ENCODE measurements at places on chromosomes 5 and 9. TPM values are rescaled to one million over a fixed set of nuclear protein-coding genes. Genes with fewer than 3 reads are reported as not detected.

Gene IL4
- total RNA-seq, result not detected

Gene EIF4EBP3
- total RNA-seq, result 19.2 TPM

Gene KLF4
- total RNA-seq, result 1,231 TPM

Gene CD14
- total RNA-seq, result 12.6 TPM

Gene SH2D3C
- 4.7 TPM for total RNA-seq

Gene RFX3
- total RNA-seq, result 9.7 TPM

Gene PLAC8L1
- total RNA-seq, result not detected

Gene TSLP
- total RNA-seq, result not detected

DNA sequence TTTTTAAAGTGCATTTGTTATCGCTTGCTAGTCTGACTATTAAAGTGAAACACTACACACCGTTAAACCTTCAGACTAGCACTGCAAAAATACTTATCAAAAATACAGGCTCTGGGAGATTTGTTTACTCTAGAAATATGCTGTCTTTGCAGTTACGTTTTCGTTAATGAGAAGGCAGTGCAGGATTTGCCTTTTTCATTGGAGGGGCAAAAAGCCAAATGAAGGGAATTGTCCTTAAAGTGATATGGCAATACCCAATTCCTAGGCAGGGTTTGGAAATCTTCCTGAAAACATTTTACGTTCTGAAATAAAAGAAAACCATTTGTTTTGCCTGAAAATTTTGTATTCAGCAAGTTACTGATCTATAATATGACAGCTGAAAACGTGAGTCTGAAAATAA lies 1800.2 kb downstream of the MAT2B start:
- DNase-seq, result no peak

DNA sequence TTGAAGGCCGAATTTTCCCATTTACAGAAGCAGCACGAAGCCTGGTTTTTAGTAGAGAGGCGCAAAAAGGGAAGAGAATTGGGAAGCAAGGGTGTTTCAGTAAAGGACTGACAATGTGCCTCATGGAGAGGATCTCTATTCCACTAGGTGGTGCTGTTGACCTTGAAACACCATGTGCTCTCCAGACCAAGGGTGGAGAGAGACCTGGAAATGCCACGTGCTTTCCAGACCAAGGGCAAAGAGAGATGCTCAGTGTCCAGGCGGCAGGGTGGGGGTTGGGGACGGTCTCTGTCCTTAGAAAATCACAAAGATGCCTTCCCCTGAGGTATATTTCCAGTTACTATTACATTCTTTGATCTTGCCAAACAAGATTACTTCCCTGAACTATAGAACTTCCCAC lies 425.3 kb downstream of the CSNK1G3 start:
- DNase-seq, result no peak

- DNase-seq, result no peak
Measured at GRCh38 chr9:20504930-20505329, 117.4 kb downstream of the MLLT3 start.

DNA sequence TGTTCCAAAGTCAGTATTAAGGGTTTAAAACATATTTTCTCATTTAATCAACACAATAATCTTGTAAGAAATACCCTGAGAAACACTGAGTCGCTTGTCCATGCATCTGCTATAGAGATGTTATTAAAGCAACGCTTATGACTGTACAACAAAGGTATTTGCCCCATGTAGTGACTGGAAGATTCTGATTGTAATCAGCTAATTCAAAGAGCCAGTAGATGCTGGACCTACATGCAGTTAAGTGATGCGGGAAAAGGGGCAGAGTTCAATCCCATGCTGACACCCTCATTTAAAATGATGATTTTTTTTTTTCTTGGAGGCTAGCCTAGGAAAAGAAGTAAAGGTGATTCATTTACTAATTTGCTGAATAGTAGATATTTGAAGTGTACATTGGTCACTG lies 149.3 kb upstream of the MTAP start:
- DNase-seq, result no peak

- no peak for DNase-seq
Measured at GRCh38 chr5:69276422-69277174, 41.9 kb downstream of the CDK7 start.

- DNase-seq, result no peak
Measured at GRCh38 chr5:34913072-34913471, 2.2 kb downstream of the RAD1 start.

GRCh38 chr9:88528080-88528790 lies 6.7 kb upstream of the NXNL2 start:
- DNase-seq, result no peak

DNA sequence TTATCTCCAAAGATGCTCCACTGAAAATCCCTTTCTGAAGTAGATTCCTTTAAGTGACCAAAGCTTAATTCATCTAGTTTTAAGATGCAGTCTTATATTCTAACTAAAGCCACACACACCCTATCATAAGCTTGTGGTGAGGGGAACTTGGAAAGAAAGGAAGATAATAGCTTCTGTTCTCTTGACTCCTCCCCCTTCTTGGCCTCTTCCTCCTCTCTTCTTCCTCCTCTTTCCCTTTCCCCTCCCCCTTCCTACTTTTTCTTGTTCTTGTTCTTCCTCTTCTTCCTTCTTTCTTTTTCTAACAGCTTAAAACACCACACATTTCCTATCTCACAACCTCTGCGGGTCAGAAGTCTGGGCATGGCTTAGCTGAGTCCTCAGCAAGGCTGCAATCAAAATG lies 23.5 kb downstream of the IL7R start:
- no peak for DNase-seq

DNA sequence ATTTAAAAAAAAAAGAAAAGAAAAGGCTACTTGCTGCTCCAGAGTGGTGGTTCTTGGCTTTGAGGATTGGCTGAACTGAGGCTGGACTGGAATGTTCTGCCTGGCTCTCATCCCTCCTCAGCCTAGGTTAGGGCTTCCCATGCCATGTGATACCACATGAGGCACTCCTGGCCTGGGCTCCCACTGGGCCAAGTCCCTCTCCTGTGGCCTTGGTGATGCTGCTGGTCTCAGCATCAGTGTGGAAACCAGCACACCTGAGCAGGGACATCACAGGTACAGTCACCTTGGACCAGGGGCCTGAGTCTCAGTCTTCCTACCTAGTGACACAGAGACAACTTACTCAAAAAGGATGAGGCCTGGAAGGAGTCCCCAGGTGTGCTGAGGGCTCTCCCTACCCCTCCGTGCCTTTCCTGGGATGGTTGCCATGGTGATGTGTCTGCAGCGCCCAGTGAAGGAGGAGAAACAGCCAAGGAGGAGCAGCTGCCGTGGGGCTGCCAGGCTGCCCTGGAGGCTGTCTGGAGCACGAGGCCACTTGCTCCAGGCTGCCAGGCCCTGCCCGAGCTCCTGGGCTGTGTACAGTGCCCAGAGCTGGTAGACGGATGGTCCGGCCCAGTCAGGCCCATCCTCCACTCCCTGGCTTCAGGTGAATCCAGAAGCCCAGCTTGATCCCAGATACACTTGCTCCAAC lies 71.0 kb downstream of the WNK2 start:
- DNase-seq, result no peak

GRCh38 chr5:176788091-176788490 lies 22.3 kb upstream of the UNC5A start:
- no peak for DNase-seq

- DNase-seq, result no peak
Measured at GRCh38 chr5:142445266-142445665, 120.4 kb upstream of the SPRY4 start.

DNA sequence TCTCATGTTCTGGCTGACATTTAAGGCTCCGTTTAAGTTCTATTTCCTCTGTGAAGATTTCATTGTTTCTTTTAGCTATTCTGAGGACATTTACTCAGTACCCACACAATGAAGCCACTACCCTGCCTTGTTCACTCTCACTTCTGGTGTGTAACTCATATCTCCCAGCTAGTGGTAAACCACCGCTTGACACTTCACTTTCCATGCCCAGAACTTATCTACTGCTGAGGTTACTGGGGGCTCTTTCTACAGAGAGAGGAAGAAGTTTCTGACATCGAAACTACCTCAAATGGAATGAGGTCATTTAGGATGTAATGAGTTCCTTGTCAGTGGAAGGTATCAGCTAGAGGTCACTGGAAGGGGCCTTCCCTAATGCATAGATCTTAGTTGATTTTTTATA lies 501.5 kb downstream of the DMAC1 start:
- DNase-seq, result no peak

DNA sequence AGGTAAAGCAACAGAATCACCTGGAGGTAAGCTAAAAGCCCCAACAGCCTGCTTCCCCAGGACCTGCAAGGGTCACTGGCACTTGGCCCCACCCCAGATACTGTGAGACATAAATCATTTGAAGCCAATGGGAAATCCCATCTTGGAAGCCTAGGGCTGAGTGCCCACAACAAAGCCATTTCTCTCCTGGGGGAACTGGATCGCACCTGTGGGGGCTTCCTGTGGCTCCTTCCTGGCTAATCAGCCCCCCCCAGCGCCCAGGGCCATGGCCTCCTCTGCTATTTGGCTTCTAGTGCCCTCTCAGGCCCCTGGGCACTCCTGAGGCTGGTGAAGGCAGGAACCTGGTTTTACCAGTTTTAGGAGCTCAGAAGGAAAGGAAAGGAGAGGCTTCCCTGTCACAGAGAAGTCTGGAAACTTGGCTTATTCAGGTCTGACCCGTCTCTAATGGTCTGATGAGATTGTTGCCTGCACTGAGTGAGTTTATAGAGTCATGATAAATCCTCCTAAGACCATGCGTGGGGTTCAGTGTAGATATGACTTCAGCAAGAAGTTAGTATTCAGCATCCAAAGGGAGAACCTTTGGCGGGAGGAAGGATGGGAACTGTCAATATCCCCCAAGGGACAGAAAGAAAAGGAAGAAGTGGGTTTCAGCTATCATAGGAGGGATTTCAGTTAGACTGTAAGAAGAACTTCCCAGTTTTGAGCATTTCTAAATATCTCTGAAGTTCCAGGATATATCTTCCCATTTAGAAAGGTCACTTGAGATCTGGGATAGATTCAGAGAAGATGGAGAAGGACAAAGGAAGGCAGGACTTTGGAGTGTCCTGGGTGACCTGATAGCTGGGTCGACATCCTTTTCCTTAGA lies 1.2 kb downstream of the KCNMB1 start:
- no peak for DNase-seq

DNA sequence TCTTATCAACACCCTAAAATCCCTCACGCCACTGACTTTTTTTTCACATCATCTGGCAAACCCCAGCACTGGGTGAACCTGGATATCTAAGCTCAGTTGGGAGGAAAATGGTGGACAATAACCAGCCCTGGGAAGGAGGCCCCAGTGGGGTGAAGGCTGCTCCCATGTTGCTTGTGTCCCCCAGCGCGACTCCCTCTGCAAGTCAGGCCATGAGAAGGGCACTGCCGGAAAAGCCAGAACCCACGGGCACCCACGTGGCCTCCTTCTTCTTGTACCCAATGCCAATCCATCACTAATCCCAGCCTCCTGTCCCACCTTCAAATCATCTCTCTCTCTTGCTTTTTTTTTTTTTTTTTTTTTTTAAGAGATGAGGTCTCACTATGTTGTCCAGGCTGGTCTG lies 11.4 kb downstream of the CORO2A start:
- no peak for DNase-seq
